Fibroblast of lung (primary cell): ENCODE measurements at places on chromosomes 4 and X. TPM values are rescaled to one million over a fixed set of nuclear protein-coding genes. Genes with fewer than 3 reads are reported as not detected.

DNA sequence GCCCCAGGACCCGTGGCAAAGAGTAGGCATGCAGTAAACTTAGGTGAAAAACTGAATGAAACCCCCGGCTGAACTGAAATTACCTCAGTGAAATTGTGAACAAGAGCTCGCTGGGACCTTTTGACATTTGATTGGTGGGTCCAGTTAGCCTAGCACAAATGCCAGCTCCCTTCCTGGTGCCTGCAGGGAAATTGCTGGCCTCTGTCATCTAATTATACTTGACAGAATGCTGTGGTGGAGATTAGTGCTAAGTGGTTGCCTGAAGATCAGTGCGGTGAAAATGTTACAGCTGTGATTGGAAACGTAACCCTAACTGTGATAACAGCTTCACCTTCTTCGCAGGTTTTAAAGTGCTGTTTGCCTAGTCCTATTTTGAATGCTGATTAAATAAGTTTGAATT is 43.0 kb downstream of the ADD1 start:
- H3K27ac ChIP-seq = no peak overlapping the region
- peaks cover 13% of the 10 kb centered on the region for H3K36me3 ChIP-seq
- no peak overlapping the region for H3K4me3 ChIP-seq

DNA sequence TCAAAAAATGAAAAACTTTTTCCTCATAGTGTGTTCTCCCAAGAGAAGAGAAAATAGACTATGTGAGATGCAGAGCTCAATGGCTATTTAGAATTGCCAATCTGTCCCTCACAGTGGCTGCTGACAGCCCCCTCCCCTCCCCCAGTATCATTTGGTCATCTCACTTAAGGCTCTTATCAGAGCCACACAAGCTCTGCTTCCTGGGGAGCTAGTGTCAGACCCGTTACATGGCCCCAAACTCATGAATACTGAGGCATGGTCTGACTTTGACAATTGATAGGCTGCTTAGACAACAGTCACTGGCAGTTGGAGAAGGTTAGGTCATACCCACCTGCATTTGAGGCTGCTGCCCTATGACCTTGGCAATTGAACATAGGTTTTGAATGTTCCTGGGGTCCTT is 15.3 kb downstream of the RNF150 start:
- H3K27ac ChIP-seq = no peak overlapping the region
- no peak overlapping the region for H3K4me3 ChIP-seq
- H3K36me3 ChIP-seq = no peaks in the 10 kb centered on the region
- DNase-seq = no peak
- H3K4me1 ChIP-seq = no peaks in the 10 kb centered on the region
- no peaks in the 10 kb centered on the region for H3K27me3 ChIP-seq

GRCh38 chr4:1572521-1572920 is 111.6 kb downstream of the FAM53A start:
- no peak for DNase-seq
- no peak overlapping the region for H3K4me3 ChIP-seq
- H3K36me3 ChIP-seq = no peaks in the 10 kb centered on the region
- H3K27me3 ChIP-seq = no peaks in the 10 kb centered on the region

GRCh38 chr4:98801259-98801725 is 127.6 kb downstream of the EIF4E start:
- DNase-seq = no peak
- H3K36me3 ChIP-seq = no peaks in the 10 kb centered on the region
- no peak overlapping the region for H3K4me3 ChIP-seq
- H3K4me1 ChIP-seq = no peaks in the 10 kb centered on the region
- H3K27ac ChIP-seq = no peak overlapping the region
- peaks cover 2% of the 10 kb centered on the region for H3K27me3 ChIP-seq

- H3K36me3 ChIP-seq = no peaks in the 10 kb centered on the region
- no peaks in the 10 kb centered on the region for H3K4me1 ChIP-seq
- H3K27ac ChIP-seq = no peak overlapping the region
- H3K27me3 ChIP-seq = no peaks in the 10 kb centered on the region
- no peak overlapping the region for H3K4me3 ChIP-seq
Measured at GRCh38 chr4:113990886-113991285, 11.4 kb upstream of the ARSJ start.

CD38 gene
- under 0.01 TPM in 1 of 2 replicates, not detected in the other for total RNA-seq
